ENCODE measurements at places on chromosomes 4 and X.

DNA sequence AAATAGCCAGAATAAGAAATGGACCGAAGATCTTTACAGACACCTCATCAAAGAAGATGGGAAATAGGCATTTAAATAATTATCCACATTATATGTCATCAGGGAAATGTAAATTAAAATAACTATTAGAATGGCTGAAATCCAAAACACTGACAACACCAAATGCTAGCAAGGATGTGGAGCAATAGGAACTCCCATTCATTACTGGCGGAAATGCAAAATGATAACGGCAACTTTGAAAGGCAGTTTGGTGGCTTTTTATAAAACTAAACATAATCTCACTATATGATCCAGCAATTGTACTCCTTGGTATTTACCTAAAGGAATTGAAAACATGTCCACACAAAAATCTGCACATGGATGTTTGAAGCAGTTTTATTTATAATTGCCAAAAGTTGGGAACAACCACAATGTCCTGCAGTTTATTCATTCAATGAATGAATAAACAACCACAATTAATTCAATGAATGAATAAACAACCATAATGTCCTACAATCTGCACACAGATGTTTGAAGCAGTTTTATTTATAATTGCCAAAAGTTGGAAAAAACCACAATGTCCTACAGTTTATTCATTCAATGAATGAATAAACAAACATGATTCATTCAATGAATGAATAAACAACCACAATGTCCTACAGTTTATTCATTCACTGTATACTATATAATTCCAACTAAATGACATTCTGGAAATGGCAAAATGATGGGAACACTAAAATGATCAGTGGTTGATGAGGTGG is 117.6 kb upstream of the PCDH18 start:
- DNase-seq, result no peak

DNA sequence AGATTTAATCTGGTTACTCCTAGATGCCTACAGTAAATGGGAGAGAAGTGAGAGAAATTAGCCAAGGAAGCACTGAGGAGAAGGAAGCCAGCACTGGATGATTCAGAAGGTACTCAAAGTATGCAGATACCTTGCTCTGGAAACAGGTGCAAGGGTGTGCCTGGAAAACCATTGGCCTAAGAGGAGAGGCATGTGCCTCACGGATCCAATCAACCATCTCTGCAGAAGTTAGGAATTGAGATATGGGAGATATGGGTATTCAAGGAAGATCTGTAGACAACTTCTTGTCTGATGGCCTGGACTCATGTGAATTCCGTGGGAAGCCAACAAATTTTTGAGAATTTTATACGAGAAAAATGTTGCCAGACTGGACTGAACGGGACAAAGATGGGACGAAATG is 4.7 kb downstream of the H2BW1 start:
- no peak for DNase-seq

DNA sequence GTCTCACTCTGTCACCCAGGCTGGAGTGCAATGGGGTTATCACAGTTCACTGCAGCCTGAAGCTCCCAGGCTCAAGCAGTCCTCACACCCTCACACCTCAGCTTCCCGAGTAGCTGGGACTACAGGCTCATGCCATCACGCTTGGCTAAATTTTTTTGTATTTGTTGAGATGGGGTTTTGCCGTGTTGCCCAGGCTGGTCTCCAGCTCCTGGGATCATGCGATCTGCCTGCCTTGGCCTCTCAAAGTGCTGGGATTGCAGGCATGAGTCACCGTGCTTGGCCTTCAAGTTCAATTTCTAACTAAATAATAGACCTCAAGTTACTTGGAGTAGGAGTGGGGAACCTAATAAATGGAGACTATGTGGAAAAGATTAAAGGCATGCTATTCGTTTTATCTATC is 48.9 kb downstream of the MND1 start:
- peak; percentile 37 for DNase-seq

DNA sequence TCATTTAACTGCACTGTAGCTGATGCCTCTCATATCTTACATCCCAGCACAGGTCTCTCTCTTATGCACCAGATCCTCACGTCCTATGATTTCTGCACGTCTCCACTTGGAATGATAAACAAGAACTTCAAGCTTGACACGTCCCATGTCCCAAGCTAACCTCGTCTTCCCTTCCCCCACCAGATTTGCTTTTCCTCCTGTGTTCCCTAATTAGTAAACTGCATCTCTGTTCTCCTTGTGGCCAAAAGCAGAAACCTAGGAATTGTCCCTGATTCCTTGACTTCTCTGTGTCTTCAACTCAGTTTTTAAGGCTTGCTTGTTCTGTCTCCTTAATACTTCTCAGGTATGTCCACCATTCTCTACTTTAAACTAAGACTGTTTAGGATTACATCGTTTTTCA is 171.9 kb downstream of the BMPR1B start:
- DNase-seq, result no peak

DNA sequence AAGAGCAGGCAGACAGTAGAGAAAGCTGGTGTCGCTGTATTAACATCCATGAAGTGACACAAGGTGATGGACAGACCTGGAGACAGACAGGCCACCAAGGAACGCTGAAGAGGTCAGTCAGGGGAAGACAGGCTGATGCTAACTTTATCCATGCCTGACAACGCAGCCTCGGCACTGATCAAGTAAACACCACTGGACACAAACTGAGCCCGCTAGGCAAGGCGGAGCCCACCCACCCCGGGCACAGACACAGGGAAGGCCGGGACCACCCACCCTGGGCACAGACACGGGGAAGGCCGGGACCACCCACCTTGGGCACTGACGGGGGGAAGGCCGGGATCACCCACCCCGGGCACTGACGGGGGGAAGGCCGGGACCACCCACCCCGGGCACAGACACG is 18.8 kb downstream of the PPP2R3B start:
- DNase-seq, result no peak

DNA sequence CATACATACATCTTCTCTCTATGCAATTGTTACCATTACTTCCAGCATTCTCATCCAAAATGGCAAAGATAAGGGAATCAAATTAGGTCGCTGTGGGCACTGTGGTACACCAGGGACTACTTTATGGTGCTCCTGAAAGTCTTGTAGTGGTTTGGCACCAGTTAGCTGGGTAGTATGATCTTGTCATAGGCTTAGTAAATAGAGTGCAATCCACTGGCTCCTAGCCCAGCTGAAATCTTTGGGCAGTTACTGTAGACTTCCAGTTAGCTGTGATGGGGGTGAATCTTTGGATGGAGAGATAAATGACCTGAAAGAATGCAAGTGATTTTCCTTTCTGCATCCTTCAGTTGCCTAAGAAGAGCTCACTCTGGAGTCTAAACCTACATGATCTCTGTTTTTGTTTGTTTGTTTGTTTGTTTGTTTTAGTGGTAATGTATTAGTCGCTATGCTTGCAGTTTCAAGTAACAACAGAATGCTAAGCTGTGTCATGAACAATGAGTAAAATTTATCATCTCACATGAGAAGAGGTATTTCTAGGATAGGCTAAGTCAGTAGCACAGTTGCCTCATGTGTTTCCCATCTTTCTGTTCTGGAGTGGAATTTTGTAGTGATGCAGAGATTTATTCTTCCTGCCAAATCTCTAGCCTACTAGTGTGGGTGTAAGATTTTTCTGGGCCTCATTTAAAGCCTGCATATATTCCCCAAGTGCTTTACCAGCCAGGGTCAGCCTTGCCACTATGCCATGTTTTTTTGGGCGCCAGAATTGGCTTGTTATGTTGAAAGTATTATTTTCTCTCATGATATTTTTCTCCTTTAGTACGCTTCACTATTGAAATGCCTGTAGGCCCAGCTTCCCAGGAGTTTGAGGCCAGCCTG is 24.2 kb downstream of the HERC3 start:
- DNase-seq, result no peak

GRCh38 chrX:121308276-121308805 is 260.9 kb downstream of the GLUD2 start:
- peak; percentile 0 for DNase-seq

- no peak for DNase-seq
Observed at GRCh38 chr4:165393051-165393450, 14.2 kb downstream of the CPE start.

DNA sequence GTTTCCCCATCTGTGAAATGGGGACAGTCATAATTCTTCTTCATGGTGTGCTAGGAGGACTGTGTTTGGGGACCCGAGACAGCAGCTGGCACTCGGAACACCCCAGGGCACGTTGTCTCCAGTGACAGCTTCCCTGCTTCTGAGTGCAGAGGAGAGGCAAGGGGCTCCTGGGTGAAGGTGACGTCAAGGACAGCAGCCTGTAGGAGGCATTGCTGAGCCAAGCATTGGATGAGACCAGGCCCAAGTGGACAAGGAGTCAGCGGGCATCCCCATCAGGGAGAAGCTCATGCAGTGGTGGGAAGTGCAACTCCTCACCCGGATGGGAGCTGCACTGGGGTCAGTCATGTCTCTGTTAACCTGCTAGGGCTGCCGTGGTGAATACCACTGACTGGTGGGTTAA is 46.1 kb downstream of the EVC start:
- DNase-seq, result no peak

GRCh38 chr4:182017038-182017437 is 226.2 kb upstream of the TENM3 start:
- no peak for DNase-seq

DNA sequence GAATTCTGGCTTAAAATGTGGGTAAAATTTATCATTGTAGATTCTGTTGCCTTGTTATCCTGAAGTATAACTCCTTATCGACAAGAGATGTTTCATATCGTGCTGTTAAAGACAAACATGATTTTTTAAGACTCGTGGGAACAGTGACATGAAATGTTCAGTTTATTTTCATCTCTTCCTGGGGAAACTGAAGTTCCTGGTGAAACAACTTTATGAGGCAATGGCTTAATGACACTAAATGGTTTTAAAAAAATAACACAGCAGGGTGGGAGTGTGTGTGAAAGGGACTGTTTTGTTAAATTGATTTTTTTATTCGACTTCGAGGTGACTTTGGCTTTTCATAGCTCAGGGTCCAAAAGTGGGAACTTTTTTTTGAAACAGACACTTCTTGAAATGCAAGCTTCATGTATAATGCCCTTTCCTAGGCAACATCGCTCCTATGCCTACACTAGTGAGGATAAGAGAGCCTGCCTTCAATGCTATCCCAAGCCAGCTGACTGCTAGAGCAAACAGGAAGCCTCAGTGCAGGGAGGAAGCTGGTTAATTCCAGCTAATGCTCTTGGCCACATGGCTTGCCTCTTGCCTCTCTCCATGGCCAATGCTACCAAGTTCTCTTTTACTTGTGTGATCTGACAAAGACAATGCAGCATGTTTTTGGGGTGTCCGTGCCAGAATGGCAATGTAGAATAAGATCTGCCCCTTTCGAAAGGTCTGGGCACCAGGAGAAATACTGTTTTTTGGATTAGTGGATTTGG is 80.9 kb upstream of the PLAC1 start:
- DNase-seq, result no peak

DNA sequence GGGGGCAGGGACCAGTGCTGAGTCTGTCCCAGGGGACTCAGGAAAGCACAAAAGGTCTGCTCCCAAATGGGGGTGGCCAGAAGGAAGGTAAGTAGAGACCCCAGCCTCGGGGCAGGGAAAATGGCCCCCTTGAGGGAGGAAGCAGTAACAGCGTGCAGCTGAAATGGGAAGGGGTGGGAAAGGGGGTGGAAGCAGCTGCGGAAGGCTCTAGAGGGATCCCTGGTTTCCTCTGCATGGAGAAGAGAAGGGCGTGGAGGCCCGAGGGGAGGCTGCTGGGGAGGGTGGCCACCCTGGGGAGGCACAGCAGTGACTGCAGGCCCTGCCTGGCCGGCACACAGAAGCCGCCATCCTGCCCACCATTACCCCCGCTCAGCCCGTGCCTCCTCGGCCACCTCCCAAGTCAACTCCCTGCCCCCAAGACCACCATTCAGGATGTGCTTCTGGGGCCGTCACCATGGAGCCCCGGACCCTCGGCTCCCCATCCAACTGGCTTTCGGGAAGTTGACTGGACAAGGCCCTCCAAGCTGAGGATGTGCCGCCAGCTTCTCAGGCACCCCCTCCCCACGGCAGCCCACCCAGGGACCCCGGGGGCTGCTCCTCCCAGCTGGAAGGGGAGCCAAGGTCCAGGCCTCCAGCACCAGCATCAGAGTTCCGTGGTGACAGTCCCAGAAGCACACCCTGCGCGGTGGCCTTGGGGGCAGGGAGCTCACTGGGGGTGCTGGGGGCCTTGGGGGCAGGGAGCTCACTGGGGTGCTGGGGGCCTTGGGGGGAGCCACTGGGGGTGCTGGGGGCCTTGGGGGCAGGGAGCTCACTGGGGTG is 23.6 kb downstream of the CFAP99 start:
- DNase-seq, result no peak

DNA sequence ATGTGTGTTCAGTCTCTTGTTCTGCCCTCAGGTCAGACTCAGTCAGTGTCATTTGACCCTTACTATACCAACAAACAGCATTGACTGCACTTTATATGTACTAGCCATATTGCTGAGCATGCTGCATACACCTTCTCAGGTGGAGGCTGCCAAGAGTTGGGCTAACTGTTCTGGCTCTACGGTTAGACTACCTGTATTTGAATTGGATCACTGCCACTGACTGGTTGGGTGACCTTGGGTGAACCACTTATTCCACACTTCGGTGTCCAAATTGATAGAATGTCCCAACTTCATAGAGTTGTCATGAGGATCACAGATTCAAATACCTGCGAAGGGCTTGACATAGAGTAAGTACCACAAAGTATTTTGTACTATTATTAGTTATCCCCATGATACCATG is 91.2 kb upstream of the GPR50 start:
- DNase-seq, result no peak

DNA sequence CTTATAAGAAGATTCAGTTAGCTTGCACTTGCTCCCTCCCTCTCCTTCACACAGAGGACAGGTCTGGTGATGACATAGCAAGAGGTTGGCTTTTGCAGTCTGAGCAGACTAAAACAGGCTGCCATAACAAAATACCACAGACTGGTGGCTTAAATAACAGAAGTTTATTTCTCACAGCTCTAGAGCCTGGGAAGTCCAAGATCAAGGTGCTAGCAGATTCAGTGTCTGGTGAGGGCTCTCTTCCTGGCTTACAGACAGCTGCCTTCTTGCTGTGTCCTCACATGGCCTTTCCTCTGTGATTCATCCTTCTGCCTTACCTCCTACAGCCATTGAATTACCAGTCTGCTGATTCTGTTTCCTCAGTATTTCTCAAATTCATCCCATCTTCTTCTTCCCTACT is 13.1 kb downstream of the RP2 start:
- DNase-seq, result no peak

- DNase-seq, result no peak
Observed at GRCh38 chrX:15834827-15835595, 19.6 kb downstream of the AP1S2 start.

DNA sequence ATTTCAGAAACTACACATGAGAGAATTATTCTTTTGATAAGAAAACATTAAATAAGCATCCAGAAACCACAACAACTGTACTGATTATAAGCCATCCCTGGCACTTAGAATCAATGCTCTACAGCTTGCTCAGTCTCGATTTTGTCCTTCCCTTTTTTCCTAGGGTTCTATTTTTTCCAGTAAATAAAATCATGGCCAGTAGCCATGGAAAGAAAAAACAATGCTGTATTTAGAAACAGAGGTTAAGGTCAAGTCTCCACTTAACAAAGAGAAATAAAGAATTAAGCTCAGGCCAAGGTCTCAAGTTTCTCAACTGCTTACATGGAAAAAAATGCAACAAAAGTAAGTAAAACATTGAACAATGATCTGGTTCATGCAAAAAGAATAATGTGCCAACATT is 38.7 kb upstream of the GRID2 start:
- no peak for DNase-seq
